CD4-positive, alpha-beta T cell treated with Interleukin-15 for 4 hours (primary cell): ENCODE measurements at places on chromosomes 2 and 18.
A peak's percentile ranks its signal among the peaks of the same experiment; 100 is the strongest.

DNA sequence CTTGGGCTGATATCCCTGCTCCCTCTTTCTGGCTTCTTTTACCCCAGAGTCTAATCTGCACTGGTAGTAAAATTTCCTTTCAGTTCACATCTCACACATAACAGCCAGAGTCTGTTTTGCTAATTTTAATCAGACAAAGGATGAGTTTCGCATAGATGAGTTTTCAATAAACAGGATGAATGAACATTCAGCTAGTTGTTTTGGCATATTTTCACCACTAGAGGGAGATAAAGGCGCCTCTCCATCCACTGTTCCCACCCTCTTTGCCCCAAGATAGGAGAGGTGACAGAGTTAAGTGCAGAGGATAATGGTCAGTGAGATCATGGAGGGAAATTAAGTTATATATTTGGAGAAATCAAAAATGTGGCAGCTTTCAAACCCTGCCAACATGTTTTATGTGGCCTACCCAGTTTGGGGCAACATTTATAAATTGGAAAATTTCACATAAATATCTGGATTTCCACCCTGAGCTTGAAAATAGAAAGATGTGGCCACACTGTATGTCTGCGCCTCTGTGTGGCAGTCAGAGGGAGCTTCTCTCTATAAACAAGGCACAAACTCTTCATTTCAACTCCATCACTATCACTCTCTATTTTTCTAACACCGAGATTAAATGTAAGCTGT lies 48.5 kb upstream of the DTNA start:
- DNase-seq, result peak; percentile 16

DNA sequence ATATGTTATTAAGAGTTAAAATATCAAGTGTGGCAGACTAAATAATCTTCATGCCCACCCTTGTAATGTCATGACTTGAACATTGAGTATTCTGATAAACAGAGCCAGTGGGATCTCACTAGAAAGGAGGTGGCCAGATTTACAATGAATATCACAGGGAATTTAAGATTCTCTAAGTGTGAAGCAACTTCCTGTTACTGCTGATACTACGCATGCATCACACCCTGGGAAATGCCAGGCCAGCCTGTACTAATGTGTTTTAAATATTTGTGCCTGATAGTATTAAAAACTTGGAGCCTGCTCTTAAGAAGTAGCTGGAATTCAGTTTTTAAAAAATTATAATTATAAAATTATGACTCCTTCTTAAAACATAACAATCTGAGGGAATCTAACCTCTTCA lies 148.3 kb downstream of the LAMA3 start:
- no peak for DNase-seq

DNA sequence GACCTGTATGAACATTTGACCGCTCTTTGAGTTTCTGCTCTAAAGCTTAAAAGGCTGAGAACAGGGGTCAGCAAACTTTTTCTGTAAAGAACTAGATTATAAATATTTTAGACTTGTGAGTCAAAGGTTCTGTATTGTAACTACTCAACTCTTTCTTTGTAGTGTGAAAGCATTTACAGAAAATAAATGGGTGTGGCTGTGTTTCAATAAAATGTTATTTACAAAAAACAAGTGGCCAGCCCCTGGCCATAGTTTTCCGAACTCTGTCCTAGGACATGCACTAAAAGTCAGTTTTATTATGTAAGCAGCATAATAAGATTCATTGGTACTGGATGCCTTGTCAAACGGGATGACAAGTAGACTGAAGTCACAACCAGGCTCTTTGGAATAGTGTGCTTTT lies 434.9 kb downstream of the ZEB2 start:
- DNase-seq, result no peak

- no peak for DNase-seq
Observed at GRCh38 chr2:76330865-76331264, 620.1 kb upstream of the GCFC2 start.

DNA sequence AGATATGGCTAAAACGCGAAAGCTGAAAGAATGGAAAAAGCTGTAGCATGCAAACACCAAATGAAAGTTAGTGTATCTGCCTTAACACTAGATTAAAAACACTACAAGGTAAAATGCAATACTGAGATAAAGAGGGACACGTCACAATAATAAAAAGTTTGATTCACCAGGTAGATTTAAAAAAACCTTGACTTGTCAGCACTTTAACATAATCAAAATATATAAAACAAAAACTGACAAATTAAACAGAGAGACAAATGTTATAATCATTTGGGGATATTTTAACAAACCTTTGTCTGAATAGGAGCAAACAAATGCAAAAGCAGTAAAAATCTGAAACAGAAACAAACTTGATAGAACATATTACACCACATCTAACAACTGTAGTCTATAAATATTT lies 18.3 kb downstream of the TLK1 start:
- no peak for DNase-seq
